ENCODE measurements at places on chromosomes 1 and 21. TPM values are rescaled to one million over a fixed set of nuclear protein-coding genes. Genes with fewer than 3 reads are reported as not detected.

SUMO3 gene
- 66.5 TPM for total RNA-seq

DNA sequence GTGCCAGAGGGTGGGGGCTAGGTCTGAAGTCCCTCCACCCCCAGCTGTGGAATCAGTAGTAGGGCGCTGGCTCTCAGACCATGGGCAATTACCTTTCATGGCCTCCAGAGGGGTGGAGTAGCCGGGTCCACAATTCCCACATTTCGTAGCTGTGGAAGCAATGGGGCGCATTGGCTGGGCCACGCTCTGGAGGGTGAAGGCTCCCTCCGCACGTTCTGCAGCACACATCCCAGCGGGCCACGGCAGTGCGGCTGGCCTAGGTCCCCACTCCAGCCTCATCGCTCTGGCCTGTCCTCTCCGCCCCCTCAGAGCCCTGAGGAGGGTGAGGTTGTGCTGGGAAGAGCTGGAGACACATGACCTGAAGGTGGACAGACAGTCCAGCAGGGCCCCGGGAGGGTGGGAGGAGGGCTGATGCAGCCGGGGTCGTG is 2.9 kb downstream of the SELENBP1 start:
- no peak for DNase-seq

TMOD4 gene
- total RNA-seq: not detected

CD244 gene
- 0.48 TPM for total RNA-seq

DNA sequence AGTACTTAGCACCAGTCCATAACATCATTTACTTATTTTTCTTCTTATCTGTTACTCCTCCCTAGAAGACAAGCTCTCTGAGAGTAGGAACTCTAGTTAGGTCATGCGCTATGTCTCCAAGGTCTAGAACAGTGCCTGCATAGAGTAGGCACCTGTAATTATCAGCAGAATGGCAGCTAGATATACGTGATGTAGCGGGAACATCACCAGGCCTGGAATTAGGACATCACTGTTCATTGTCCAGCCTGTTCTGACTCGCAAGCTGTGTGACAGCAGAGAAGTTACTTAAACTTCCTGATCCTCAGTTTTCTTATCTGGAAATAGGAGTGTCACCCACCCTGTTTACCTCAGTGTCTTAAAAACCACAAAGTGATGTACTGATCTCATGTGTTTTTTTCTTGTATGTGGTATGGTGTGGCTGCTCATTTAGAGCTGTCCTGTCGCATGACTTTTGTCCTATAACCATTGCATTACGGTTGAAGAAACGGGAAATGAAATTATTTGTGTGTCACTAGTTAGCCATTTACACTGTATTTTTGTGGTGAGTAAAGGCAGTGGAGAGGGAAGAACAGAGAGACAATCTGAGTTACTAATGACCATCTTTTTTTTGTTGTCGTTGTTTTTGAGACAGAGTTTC is 37.1 kb upstream of the EXO1 start:
- no peak for DNase-seq

DNA sequence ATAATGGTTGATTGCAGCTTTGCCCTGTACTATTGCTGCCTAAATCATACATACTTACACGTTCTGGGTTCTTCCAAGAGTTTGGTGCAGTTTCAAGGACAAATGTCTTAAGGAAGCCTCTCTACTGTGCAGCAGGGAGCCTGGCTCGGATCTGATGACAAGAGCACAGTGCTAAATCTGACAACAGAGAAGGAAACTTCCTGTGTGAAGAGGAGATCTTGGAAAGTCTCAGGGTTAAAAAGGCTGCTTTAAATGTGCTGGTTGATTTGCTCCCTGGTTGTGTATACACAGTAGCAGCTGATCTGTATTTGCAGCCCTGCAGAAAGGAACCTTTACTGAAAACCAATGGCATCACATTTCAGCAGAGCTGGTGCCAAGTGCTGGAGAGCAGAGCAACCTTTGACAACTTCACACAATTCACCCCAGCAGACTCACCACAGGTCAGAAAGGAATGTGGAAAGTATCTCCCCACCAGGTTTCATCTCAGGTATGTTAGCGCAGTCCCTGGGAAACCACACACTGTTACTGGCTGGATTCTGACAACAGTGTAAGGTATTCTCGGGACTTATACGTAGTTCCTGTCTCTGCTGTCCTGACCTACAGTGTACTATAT is 355.0 kb upstream of the ESRRG start:
- no peak for DNase-seq

ZBTB21 gene
- 5.5 TPM for total RNA-seq

- no peak for DNase-seq
These were observed 1.2 kb upstream of the MKNK1 start for GRCh38 chr1:46605232-46605631.

PRDM2 gene
- 32.9 TPM for total RNA-seq

GRCh38 chr1:79848316-79848715 is 841.8 kb upstream of the ADGRL4 start:
- no peak for DNase-seq

DNA sequence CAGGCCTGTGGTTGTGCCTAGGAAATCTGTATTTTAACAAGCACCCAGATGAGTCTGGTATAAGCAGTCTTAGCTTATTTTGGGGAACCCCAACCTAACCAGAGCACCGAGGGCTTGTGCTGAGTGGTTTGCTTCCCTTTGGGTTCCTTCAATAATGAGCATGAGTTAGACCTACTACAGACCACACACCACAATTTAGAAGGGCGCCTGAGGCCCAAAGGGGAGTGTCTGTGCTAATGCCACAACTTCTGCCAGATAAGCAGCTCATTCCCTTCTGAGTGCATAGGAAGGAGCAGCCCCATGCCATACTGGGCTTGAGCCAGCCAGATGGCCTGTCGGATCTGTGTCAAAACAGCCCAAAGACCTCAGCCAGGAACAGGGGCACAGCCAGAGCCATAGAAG is 15.4 kb upstream of the LSS start:
- no peak for DNase-seq

GRCh38 chr1:94298861-94299260 is 61.5 kb upstream of the ARHGAP29 start:
- DNase-seq: no peak

ZBTB8A gene
- 2.9 TPM for total RNA-seq

ANKRD34A gene
- total RNA-seq: 0.59 TPM

DNA sequence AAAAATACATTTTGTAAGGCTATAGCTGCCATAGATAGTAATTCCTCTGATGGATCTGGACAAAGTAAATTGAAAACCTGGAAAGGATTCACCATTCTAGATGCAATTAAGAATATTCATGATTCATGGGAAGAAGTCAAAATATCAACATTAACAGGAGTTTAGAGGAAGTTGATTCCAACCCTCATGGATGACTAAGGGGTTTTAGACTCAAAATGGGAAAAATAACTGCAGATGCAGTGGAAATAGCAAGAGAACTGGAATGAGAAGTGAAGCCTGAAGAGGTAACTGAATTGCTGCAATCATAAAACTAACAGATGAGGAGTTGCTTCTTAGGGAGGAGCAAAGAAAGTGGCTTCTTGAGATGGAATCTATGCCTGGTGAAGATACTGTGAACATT is 230.8 kb downstream of the KCTD3 start:
- no peak for DNase-seq

CD2 gene
- 0.51 TPM for total RNA-seq

MSH4 gene
- 0.35 TPM for total RNA-seq

DNA sequence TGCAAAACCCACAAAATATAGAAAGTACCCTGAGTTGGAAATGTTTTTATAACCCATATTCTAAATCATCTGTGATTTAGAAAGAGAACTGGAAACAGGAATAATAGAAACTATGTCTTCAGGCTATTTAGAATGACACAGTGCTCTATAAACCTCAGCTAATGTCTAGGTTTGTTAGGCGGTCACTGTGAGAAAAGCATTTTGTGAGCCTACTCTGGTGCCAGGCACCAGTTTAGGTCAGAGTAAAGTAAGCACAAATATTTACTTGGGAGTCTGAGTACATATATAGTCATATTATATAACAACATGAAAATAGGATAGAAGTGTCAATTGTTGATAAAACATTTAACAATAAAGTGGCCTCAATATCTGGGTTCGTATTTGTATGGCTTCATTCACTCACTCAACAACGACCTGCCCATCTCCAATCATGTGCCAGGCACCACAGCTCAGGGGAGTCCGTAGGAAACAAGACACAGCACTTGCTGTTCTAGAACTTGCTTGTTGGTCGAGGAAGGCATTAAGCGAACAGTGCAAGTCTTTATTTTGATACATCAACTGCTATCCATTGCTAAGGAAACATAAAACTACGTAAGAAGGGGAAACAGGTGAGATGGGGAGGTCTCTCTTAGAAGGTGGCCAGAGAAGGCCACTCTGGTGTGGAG is 37.2 kb downstream of the GNB1 start:
- no peak for DNase-seq

CFAP107 gene
- not detected for total RNA-seq

MFAP2 gene
- total RNA-seq: 4.1 TPM

- peak; percentile 76 for DNase-seq
These were observed 70.4 kb upstream of the TARDBP start for GRCh38 chr1:10941891-10942541.

NR5A2 gene
- total RNA-seq: 1.7 TPM

CYYR1 gene
- 24.7 TPM for total RNA-seq

GRCh38 chr1:163056831-163057230 is 12.3 kb upstream of the RGS4 start:
- DNase-seq: no peak

DNA sequence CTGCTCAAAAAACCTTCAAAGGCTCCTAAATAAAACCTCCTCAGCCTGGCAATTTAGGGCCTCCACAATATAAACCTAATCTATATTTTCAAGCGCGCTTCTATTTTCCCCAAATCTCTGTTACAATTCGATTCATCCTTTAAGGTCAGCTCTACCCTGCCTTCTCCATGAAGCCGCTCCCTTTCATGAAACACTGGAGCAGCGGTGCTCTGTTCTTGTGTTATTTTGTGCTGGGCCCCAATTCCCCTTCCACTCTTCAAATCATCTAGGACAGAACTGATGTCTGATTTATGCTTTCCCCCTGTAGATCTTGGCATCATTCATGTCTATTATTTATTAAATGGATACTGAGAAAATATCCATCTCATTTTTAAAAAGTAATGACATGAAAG is 6.9 kb downstream of the ERRFI1 start:
- DNase-seq: no peak

FCER1G gene
- 21.5 TPM for total RNA-seq

DNA sequence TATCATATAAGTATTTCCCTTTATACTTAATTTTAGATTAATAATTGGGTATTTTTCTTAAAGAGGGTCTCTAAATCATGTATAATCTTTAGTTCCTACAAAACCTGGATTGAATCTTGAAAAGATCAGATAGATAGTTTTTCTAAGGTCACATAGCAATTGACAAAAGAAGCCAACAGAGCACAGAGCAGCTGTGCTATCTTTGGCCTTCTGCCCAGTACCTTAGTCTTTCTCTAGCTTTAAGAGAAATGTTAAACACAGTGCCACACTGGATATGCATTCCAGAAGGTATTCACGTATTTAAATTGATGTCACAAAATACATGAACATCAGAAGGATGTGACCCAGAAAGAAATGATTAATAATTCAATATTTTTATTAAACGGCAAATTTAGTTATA is 86.8 kb downstream of the C21orf91 start:
- DNase-seq: no peak

DNA sequence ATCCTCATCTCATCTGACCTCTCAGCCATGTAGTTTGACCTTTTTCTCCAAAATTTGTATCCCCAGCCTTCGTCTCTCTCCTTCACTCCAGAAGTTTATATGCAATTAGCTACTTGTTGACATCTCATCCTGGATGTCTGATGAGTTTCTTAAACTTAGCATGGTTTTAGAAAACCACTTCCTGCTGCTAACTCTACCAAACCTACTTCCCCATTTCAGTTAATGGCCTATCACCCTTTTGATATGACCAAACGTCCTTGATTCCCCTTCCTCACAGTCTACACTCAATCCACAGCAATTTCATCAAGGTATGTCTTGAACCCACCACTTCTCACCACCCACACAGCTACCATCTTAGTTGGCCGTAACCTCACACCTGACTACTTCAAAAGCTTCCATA is 121.9 kb downstream of the LRRC40 start:
- DNase-seq: no peak
